NCI-H526 (cell line): ENCODE measurements at places on chromosomes 6 and 20.

- DNase-seq = no peak
Observed at GRCh38 chr20:9457136-9457535, 57.3 kb upstream of the LAMP5 start.

- no peak for DNase-seq
Observed at GRCh38 chr6:99344289-99344688, 5.2 kb downstream of the FAXC start.

DNA sequence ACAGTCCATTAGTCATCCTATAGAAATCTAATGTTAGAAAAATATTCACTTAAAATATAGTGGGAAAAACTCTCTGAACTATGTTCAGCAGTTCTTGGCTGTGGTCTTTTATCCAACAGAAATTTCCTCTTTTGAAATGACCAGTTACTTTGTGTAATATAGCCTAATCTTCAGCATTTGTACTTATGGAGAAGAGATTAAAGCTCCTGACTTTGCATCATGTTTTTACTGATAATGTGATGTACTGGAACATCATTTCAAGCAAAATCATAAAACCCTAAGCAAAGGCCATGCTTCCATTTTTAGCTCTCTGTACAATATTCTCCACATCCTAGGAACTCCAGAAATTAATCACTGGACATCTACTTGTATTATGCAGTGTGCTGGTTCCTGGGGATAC, 430.8 kb upstream of the RUNX2 start:
- no peak for DNase-seq

DNA sequence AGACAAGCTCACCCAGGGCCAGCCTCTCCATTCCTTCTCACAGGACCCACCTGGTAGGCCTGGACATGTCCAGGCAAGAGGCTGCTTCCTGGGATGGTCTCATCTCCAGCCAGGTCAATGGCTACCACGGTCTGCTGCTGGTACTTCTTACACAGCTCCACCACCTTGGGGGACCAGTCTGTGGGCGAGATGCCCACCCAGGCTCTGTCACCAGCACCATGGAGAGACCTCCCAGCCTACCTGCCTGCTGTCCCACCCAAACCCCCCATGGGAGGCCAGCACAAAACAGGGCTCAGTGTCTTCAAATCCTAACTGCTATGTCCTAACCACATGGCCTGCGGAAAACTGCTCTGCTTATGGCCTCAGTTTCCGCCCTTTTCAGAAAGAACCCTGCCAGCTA, 27.3 kb downstream of the ADA start:
- no peak for DNase-seq

DNA sequence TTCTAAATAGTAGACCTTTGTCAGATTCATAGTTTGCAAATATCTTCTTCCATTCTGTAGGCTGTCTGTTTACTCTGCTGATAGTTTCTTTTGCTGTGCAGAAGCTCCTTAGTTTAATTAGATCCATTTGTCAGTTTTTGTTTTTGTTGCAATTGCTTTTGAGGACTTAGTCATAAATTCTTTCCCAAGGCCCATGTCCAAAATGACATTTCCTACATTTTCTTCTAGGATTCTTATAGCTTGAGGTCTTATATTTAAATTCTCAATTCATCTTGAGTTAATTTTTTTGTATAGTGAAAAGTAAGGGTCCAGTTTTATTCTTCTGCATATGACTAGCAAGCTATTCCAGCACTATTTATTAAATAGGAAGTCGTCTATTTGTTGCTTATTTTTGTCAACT, 287.0 kb downstream of the PACRG start:
- DNase-seq = no peak

DNA sequence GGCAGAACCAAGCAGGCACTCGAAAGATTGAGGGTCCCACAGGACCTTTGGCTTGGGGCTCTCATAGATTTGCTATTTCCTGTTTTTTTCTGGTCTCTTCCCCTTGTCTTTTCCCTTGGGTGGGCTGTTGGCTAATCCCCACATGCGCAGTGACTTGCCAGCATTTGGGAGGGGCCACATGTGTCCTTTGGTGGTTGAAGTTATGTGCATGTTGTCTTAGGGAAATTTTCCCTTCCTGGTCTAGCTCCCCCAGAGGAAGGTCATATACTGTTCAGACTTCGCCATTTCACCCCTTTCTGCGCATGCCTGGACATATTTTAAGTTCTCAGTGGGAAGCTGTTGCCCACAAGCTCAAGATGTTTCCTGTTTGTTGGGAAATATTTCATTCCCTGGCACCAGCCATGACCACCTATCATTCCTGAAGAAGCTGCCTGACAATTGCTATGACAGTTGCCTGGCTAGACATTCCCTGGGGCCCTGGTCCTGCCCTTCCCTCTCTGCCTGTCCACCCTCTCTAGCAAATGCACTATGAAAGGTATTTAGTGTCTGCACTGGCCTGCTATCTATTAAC, 156.2 kb upstream of the THBS2 start:
- DNase-seq = no peak

DNA sequence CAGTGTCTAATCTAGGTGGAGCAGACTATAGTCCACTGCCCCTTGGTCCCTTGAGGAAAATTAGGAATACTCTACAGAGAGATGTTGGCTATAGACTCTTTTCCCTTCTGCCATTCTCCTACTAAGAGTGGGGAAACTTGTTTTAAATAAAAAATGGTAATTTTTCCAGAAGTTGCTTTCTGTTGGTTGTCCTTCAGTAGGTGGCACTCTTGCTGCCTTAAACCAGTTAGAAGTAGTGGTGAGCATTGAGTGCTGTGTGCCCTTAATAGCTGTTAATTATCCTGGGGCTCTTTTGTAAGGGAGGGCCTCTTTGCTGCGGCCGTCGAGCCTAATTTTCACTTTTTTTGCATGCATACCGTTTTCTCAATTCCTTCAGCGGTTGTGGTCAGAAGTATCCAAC, 2.8 kb downstream of the CMTR1 start:
- no peak for DNase-seq

DNA sequence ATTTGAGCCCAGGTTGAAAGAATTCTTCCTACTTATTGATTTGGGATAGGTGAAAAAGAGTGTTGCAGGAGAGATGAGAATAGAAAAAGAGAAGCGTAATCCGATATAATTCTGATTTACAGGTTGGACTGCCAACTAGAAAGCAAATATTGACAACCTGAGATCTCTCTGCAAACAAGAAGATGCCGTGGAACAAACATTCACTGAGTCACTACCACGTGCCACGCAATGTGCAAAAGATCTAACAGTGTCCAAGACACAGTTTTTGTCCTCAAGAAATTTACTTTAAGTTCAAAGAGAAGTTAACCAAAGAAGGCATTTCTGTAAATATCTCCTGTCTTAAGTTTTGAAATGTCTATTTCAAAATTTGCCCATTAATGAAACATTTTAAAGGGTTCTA, 578.0 kb upstream of the ARID1B start:
- DNase-seq = no peak

- DNase-seq = no peak
Observed at GRCh38 chr20:5189917-5190316, 63.1 kb downstream of the CDS2 start.

DNA sequence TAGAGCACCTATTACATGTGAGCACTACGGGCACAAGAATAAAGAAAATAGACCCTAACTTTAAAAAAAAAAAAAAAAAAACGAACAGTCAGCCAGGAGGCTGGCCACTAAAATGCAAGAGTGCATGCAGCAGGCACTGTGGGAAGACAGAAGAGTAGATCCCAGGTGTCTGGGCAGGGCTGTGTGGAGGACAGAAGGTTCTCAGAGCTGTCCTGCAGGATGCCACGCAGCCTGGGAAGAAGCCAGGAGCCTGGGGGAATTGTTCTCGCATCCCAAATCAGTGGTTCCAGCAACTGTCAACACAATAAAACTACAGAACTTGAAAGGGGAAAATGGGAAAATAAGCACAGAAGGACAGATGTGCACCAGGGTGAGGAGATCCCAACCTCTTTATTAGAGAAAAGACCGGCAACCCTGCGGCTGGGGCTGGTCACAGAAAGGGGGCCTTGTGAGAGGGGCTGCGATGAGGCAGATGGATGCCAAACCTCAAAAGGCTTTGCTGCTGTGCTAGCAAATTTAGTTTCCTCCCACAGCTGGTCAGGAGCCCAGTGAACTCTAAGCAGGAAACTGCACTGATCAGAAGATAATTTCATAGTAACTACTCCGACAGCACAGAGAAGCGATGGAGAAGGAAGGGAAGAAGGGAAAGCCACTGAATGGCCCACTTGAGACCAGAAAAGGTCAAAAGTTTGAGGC, 30.9 kb downstream of the MAP3K5 start:
- DNase-seq = peak; percentile 14

- DNase-seq = no peak
Observed at GRCh38 chr20:8361006-8361652, 229.1 kb downstream of the PLCB1 start.

- no peak for DNase-seq
Observed at GRCh38 chr6:122628714-122629113, 18.5 kb downstream of the PKIB start.

- no peak for DNase-seq
Observed at GRCh38 chr20:46416839-46417238, 10.4 kb upstream of the ELMO2 start.

GRCh38 chr20:21102603-21103311, 3.4 kb downstream of the LINC00237 start:
- no peak for DNase-seq

DNA sequence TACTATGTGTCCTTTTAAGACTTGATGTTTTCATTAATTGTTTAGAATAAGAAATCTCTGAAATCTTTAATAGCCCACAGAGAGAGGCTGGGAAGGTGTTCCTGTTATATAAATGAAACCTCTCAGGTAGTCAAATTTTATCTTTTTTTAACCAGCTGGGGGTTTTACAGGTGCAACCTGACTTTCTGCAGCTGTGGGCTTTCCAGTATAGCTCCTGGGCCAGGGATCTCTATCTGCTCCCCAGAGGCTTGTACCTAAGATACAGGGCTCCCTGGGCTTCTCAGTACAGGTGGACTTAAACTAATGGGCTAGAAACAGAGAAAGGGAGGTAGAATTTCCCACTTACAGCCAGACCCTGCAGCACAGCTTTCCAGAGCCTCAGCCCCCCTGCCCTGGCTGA, 49.4 kb downstream of the HLA-C start:
- no peak for DNase-seq

DNA sequence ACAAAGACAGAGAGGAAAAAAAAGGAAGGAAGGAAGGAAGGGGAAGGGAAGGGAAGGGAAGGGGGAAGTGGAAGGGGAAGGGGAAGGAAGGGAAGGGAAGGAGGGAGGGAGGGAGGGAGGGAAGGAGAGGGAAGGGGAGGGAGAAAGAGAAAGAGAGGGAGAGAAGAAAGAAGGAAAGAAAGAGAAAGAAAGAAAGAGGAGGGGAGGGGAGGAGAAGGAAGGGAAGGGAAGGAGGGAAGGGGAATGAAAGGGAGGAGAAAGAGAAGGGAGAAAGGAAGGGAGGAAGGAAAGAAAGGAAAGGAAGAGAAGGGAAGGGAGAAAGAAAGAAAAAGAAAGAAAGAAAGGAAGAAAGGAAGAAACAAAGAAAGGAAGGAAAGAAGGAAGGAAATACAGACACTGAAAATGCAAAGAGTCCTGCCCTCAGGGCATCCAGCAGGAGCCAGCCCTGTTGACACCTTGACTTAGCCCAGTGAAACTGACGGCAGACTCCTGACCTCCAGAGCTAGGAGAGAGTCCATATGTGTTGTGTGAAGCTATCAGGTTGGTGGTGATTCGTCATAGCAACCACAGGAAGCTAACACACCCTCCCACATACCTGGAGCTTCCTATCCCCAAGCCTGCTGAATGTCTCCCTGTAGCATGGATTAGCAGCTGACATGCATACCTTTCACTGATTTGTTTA, 58.7 kb upstream of the SULF2 start:
- DNase-seq = peak; percentile 17

GRCh38 chr6:32163559-32164258, 686 bp upstream of the EGFL8 start:
- DNase-seq = no peak

GRCh38 chr20:58938541-58938940, 42.5 kb upstream of the NELFCD start:
- DNase-seq = no peak

DNA sequence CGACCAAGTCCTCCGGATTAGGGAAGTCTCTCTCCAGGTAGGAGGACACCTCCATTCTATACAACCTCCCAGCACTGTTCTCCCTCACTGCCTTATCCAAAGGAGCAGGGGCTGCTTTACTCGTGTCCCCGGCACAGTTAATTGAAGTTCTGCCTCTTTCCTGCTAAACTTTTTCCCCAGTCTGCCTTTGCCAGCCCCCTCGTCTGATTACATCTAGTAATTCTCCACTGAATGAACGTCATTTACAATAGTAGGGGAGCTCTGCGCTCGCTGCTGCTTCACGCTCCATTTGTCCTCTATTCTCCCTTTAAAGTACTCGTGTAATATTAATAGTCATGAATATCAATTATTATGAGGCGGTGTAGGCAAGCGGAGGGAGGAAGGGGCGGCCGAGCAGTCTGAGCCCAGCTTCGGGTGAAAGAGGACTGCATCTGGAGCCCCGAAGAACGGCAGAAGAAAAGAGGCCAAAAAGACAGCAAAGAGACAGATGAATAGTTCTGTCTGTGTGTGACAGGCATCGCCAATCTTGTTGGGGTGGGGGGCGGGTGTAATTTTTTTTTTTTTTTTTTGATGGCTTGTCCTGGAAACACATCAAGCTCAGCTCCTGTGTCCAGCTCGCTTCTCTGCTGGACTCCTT, 2.9 kb downstream of the TFAP2B start:
- DNase-seq = peak; percentile 26

- DNase-seq = no peak
Observed at GRCh38 chr6:108293527-108294296, 1.1 kb upstream of the AFG1L start.

GRCh38 chr6:56036916-56037600, 161.7 kb upstream of the BMP5 start:
- no peak for DNase-seq

DNA sequence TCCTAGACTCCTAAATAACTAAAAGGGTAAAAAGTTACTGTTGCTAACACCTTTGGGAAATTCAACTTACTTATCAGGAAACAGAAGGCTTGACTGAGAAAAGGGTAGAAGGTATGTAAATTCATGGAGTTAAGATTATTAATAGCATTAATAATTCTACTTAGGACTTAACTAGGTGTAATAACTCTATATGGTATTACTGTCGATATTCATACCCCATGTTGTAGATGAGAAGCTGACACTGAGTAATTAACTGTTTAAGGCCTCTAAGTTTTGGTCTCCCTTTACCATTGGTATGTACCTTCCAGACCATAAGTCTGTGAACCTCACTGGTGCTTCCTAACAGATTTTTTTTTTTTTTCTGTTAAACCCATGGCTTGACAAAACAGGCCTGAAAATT, 15.4 kb downstream of the GLO1 start:
- no peak for DNase-seq

- DNase-seq = peak; percentile 60
Observed at GRCh38 chr20:32581839-32582658, 3.1 kb downstream of the NOL4L start.

- no peak for DNase-seq
Observed at GRCh38 chr6:7550433-7550801, 8.9 kb downstream of the DSP start.

- DNase-seq = no peak
Observed at GRCh38 chr20:32524829-32525501, 60.2 kb downstream of the NOL4L start.
